HS-27A (cell line): ENCODE measurements at places on chromosomes 1 and 21.
A peak's percentile ranks its signal among the peaks of the same experiment; 100 is the strongest.

DNA sequence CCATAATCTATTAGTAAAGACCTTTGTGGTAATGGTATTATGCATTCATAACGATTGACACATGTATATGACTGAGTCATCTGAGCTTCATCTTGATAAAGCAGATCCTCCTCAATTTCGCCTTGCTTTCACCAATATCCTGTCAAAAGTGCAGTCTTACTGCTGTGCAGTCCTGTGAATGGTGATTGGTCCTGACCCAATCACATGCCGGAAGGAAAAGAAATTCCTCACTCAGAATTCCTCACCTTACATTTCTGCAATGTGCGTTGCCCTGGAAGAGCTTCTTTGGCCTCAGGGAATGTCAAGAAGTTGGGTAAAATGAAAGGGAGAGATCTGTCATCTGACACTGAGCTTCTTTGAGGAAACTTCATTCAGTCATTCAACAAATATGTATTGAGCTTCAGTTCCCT, 121.0 kb upstream of the TSPAN2 start:
- DNase-seq: peak; percentile 87

DNA sequence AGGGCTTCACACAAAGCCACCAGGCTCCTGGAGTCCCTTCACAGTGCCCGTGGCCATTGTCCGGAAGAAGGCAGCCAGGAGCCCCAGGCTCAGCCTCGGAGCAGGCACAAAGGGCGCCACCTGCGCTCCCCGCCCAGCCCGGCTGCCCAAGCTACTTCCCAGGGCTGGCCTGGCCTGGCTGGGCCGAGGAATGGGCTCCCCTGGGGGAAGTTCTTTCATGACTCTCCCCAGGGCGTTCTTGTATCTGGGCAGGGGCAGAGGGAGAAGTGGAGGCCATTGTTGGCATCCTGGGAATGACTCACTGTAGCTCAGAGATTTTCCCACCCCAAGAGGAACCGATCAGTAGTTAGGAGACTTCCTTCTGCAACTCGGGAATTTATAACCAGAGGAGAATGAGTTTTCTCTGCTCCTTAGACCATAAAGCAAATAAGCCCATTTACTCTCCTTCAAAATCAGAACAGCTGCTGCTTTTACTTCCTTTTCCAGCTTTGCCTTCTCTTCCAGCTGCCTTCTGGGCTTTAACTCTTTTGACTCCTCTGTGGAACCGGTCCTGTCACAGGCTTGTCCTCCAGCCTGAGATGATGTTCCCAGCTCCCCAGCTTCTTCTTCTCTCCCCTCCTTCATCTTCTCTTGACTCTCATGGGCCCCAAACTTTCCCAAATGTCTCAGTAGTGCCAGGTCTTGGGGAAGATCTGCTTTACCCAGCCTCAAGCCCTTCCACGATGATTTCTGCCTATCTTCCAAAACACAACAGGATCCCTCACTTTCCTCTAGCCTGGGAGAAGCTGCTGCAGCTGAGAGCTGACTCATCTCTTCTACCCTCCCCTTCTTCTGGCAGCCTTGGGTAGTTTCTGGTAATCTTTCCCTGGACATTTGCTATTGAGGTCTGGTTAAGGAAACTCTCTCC, 118.7 kb upstream of the CD34 start:
- DNase-seq: no peak

DNA sequence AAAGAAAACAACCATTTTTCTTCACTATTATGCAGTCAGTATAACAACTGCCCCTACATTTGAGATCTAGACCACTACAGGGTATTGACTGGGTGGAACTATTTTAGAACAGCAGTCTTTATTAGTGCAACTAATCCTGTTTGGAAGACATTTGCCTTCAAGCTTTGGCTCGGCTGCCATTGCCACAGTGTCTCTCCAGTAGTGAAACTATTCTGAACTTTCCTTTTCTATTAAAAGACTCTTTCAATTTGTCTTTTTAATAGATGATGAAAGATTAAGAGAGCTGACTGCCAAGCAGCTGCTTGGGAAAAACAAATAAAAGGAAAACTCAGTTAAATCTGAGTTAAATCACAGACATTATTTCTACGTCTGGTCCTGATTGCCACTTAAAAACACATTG, 49.3 kb downstream of the LPGAT1 start:
- DNase-seq: no peak

- DNase-seq: no peak
These were observed 37.0 kb downstream of the IL6R start for GRCh38 chr1:154442006-154442740.

GRCh38 chr1:230864441-230864840, 3.9 kb downstream of the C1orf198 start:
- DNase-seq: no peak

GRCh38 chr1:171017426-171017825, 73.3 kb upstream of the FMO3 start:
- DNase-seq: no peak

- no peak for DNase-seq
These were observed 260.3 kb downstream of the DPYD start for GRCh38 chr1:97660431-97661105.

DNA sequence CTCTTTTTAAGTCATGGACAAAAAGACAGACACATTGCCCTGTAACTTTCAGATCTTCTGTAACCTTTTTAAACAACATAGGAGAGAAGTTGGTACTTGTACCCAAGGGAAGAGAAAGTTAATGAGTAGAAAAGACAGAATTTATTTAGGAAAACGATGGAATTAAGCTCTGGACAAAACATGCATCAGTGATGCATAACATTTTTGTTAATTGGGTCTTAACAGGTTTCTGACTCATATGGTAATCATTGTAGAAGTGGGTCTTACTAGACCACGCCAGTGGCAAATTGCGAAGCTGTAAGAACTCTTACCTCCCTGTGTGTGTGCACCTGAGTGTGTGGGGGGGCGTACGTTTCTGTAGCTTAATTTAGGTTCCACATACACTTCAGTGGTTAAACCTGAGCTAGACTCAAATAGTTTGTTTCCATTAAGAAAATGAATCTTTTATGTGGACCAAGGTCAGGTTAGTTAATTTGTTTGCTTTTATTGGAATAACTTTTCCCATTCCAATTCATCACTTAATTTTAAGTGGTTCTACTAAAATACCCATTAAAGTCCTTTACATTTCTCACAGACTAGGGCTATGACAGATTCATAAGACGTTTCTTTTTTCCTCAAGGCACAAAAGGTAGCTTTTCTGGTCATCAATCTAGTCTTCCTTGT, 48.1 kb downstream of the NFIA start:
- DNase-seq: no peak

DNA sequence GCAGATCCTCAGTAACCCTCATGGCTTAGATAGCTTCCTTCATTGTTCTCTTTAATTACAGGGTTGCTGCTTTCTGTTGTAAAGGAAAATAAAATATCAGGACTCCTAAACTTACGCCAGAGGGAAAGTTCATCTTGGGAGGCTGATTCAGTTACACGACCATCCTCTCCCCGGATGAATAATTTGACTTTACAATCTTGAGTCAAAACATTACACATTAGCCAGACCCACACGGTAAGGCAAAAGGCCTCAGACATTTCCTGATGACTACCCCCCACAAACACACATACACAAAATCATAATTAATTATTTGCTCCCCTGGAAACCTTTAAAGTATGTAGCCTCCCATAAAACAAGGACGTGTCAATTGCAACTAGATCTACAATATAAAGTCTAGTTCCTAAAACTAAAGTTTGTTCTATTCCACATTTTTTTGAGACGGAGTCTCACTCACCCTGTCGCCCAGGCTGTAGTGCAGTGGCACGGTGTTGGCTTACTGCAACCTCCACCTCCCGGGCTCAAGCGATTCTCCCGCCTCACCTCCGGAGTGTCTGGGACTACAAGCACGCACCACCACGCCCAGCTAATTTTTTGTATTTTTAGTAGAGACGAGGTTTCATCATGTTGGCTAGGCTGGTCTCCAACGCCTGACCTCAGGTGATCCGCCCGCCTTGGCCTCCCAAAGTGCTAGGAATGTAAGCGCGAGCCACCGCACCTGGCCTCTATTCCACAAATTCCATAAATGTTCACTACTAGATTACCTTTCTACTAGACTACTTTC, 830 bp upstream of the PRDX1 start:
- DNase-seq: no peak

- no peak for DNase-seq
These were observed 16.2 kb upstream of the PLA2G4A start for GRCh38 chr1:186812570-186812969.

DNA sequence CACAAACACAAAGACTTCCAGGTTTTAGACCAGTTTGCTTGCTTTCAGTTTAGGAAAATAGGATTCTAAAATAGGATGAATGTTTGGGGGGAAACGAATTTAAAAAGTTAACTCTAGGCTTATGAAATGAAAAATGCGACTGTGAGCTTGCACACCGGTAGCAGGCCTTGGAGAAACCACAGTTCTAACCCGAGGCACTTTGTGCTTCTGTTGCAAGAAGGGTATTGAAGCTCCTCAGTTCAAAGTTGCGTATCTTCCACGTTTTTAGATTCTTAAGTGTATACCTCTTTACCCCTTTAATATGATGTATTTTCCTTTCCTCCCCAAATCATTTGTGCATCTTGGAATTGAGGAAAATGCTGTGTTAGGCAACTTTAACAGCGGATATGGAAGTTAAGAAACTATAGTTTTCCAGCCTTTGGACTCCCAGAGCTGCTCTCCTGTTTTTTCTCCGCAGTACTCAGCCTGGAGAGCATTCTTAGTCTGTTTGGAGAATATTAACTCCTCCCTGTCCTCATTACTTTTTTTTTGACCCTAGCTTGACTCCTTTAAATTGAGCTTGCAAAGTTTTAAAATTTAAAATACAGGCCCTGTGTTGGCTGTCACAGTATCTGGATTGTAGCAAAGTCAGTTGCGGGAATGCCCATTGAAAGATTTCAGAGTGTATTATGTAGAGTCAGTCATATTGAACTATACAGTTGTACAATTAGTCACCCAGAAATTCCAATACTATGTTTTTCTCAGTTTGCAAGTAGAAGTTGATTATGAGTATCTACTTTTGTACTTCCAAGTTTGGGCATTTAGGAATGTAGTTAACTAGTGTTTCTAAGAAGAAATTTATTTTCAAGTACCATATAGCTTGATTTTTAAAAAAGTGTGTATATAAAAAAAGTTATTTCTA, 2.6 kb downstream of the MRPS6 start:
- no peak for DNase-seq

GRCh38 chr1:56115701-56116100, 463.7 kb downstream of the PLPP3 start:
- DNase-seq: no peak

GRCh38 chr1:10387677-10388386, 11.0 kb upstream of the PGD start:
- DNase-seq: no peak

GRCh38 chr21:25341981-25342380, 265.3 kb downstream of the MRPL39 start:
- DNase-seq: no peak

DNA sequence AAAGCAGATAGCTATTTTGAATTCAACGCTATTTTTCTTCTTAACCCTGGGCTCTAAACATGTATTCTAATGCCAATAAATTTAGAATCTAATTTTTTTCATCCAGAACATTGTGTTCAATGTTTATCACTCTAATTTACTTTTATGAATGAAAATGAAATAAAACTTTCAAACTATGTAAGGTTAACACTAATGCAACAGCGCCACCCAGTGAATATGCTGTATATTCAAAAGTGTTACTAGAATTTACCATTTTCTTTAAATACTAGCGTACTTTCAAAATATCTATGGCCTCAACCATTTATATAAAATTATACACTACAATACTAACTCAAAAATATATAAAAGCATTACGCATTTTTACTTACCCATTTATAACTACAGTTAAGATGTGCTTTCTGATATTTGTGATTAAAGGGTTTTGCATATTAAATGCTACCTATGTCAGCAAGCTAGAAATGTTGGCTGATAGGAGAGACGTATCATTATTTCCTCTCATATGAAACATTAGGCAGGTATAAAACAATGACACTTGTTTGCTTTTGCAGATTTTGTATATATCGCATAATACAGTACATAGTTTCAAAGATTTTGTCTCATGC, 5.9 kb upstream of the NUF2 start:
- DNase-seq: no peak

DNA sequence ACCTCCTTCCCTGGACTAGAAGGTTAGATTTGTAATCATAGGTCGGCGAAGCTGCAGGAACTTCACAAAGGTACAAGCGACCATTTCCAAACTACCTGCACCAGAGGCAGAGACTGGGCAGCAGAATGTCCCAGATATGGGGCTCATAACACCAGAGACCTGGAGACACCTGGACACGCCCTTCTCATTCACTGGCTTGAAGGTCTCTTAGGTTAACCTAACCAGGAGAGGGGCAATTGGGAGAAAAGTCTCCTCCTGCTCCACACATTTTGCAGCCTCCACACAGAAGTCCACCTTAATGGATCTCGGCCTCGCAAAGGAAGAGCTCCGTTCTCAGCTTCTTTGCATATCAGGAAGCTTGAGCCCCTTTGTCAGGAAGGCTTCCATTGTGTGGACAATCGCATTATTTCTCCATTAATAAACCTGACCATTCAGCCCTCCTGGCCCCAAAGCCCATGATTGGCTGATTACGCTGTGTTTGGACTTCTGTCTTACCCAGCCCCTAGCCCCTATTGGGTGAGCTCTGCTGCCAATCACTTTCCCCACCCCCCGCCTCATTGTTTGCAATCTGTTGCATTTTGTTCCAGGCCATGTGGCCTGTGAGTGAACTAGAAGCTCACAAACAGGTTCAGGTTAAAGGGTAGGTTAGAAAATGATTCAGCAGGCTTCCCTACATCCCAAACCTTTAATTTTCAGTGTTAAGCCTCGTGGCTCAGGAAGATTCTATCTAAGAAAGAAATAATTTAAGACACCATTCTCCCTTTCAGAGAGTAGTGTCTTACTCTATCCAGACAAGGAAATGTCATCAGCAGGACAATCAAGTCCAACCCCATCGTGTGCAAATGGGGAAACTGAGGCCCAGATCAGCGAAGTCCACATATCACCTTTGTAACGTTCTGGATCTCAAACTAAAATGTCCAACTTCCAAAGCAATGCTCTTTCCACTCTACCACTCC, 2.8 kb downstream of the MYCL start:
- DNase-seq: no peak

DNA sequence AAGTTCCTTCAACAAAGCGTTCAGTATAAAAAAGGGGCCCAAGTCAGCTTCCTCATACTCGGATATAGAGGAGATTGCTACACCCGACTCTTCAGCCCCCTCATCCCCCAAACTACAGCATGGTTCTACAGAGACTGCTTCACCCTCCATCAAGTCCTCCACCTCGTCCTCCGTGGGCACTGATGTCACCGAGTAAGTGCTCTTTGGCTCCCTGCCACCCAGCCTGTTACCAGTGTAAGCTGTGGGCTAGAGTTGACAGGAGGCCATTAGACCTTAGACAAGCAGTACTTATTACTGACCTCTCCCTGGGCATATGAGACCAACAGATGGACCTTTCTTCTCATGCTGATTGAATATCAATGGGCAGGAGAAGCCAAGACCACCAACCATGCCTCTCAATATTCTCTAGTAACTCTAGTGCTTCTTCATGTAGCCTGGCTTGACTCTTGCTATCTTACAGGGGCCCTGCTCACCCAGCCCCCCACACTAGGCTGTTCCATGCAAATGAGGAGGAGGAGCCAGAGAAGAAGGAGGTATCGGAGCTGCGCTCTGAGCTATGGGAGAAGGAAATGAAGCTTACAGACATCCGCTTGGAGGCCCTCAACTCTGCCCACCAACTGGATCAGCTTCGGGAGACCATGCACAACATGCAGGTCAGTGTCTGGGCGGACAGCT, 20.9 kb upstream of the IPO9 start:
- DNase-seq: no peak
